ENCODE measurements at places on chromosomes 7 and 10.

DNA sequence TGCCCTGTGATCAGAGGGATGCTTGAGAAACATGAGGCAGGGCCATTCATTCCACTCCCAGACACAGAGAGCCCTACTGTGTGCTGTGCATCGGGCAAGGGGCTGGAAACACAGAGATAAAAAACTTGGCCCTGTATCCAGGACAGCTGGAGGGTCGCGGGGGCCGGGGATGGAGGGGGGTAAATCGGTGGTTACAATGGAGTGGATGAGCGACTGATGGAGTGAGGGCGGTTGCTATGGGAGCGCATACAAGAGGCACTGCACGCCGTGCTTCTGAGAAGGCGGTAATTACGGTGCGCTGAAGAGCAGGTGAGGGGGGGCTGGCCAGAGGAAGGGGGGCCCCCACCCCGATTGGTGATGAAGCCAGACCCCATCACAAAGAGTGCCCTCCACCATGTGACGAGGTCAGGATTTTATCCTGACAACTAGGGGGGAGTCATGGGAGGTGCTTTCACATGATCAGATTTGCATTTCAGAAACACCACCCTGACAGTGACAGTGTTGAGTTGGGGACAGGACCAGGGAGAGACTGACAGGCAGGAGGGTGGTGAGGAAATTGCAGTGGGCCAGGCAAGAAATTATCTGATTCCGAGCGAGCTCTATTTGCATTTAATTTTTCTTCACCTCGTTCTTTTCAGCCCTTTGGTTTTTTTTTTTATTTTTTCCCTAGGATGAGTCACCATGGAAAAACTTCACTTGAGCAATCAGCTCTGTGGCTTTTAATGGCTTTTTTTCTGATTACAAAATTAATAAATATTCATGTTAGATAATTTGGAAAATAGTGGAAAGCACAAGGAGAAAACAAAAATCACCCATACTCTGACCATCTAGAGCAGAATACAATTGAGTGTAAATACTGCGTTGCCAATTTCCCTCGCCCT, 7.8 kb downstream of the CPA5 start:
- DNase-seq = peak; percentile 46

DNA sequence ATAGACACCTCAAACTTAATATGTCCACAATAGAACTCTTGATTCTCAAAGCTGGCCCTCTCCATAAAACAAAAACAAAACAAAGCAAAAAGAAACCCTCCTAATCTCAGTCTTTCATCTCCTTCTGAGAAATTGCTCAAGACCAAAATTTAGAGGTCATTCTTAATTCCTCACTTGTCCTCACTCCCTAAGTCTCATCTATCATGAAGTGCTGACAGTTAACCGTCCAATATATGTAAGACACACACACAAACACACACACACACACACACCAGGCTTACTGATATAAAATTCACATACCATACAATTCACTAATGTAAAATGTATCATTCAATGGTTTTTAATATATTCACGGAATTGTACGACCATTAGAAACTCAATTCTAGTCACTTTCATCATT, 17.0 kb upstream of the SVIL start:
- no peak for DNase-seq

DNA sequence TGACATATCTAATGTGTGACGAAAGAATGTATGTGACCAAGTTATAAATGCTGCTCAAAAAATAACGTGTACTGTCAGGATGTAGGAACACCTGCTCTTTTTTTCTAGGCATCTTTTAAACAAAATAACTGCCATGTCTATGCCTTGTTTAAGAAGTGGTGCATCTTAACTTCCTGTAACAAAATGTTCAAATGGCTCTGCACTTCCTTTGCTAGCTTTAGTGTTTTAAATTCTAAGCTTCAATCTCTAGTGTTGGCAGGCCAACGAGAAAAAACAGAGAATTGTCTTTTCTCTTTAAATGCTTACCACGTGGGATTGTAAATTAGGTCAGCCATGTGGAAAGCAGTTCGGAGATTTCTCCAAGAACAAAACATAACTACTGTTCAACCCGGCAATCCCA, 14.6 kb upstream of the PDSS1 start:
- no peak for DNase-seq

GRCh38 chr7:137846827-137847567, at the start of gene DGKI:
TSS of gene DGKI (minus strand) at chr7:137846974.
- DNase-seq = no peak

- DNase-seq = no peak
These were observed 76.8 kb downstream of the CREB3L2 start for GRCh38 chr7:137925091-137925490.

- DNase-seq = no peak
These were observed 87.9 kb upstream of the PTER start for GRCh38 chr10:16348891-16349290.
